Activated CD8-positive, alpha-beta T cell treated with anti-CD3 and anti-CD28 coated beads for 36 hours (primary cell): ENCODE measurements at places on chromosomes 5 and 9. TPM values are rescaled to one million over a fixed set of nuclear protein-coding genes. Genes with fewer than 3 reads are reported as not detected.
A peak's percentile ranks its signal among the peaks of the same experiment; 100 is the strongest.

The SEMA4D gene
- 290 TPM for total RNA-seq

GRCh38 chr9:127612939-127613582 lies 984 bp downstream of the STXBP1 start:
- DNase-seq, result peak; percentile 48

GRCh38 chr5:114208588-114208987 lies 153.3 kb upstream of the KCNN2 start:
- no peak for DNase-seq

DNA sequence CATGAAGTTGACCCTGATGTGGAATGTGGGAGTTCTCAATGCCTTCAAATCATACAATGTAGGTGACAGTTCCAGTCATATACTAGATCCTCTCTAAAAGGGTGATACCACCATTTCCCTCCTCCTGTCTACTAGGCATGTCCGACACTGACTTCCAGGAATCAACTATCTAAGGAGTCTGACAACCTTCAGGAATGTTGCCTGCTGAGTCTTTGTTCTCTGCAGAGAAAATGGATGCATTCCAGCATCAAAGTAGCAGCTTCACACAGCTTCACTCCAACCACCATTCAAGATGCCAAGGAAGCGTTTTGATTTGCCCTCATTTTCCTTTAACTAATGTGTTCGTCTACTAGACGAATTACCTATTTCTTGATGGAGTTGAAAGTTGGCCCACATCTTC lies 530.2 kb downstream of the EBF1 start:
- no peak for DNase-seq

GRCh38 chr5:87151547-87151946 lies 116.1 kb upstream of the RASA1 start:
- no peak for DNase-seq

GRCh38 chr9:93244510-93245436 lies 60.8 kb downstream of the WNK2 start:
- DNase-seq, result no peak

The DAB2IP gene
- 1.5 TPM for total RNA-seq

DNA sequence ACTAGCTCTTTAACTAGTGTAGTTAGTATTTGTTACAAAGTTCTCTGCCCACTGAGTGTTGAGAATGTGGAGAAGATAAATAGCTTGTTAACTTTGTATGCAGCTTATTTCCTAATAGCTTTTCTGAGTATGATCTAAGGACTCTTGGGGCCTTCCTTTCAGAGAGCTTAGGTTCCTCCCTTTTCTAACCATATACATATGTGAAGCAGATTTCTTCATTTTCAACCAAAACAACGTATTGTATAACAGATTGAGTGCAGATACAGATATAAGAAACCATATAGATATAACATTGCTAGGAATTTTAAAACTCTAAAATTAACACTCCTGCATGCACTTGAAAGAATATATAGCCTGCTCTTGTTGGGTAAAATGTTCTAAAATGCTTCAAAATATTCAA lies 70.4 kb downstream of the SCAMP1 start:
- DNase-seq, result no peak

GRCh38 chr9:10387282-10387681 lies 225.5 kb downstream of the PTPRD start:
- no peak for DNase-seq

DNA sequence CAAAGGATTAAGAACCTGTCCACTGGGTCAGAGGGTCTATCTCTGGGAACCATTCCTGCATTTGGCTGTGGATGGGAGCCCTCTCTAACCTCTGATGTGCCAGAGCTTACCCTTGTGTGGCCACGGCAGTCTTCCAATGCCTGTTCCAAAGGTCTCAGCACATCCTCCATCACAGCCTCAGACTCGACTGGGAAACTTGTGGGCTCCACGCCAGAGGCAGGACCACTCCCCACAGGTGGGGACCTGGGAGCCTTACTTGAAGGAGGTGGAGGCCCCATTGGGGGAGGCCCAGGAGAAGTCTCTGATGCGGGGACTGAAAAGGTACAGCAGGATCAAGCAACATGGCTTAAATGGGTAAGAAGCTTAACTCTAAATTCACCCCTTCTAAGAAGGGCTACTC lies 4.4 kb downstream of the EIF4EBP3 start:
- DNase-seq, result no peak

- no peak for DNase-seq
Measured at GRCh38 chr9:79657891-79658290, 86.1 kb downstream of the TLE4 start.

DNA sequence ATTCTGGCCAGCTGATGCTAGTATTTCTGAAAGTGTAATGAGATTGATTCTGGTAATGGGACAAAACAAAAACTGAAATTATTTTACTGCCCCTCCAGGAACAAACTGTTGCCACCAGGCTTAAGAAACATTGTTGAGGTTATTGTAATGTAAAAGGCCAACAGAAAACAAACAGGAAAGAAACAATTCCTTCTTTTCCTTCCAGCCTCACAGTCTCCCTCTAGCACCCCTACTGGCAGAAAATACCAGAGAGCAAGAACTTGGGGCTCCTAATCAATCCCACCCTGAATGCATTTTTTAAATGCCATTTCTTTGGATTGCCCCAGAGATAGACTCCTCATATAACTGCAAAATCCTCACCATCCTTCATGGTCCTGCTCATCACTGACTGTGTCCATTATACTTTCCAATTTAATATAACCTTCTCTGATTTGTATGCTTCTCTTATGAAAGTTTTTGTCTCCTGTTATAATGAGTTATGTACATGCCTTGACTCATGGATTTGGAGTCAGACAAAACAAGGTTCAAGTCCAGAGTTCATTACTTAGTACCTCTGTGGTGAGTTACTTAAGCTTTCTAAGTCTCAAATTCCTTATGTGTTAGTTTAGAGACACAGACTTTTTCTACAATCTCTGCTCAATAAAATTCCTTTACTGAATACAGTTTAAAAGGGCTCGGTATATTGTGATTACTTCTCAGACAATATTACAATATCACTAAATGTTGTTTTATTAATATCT lies 157.9 kb upstream of the FBN2 start:
- no peak for DNase-seq

DNA sequence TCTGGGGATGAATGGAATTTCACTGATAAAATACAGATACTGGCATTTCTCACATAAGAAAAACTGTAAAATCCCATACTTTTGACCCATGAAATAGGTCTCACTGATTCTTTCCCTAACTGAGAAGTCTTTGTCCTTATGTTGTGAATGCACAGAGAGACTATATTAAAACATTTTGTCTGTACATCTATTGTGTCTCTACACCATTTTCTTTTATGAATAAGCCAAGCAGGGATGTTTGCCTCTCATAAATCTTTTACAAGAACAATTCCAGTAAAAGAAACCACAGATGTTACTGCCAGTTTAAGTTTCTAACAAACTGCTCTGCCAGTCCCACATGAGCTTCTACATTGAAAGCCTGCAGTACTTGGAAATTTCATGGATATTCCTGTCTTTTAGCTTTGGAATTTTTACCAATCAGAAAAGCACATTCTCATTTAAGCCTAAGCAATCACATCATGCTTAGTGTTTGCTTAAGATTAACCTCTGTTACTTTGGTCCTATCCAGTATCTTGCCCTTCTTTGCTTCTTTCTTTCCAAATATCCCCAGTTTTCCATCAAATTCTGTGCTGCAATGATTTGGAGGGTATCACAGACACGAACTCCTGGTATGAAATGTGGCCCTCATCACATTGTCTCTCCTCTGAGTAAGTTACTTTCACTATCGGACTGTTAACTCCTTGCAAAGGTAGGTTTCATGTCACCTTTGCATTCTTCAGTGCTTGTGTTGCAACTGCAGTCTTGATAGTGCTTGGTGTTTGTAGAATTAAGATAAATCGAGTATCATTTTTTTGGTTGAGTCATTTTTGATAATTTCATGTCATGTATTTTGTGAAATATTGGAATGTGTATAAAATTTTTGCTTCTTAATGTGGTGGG lies 415.1 kb upstream of the ADAMTSL1 start:
- no peak for DNase-seq

The PHYKPL gene
- total RNA-seq, result 60.4 TPM

DNA sequence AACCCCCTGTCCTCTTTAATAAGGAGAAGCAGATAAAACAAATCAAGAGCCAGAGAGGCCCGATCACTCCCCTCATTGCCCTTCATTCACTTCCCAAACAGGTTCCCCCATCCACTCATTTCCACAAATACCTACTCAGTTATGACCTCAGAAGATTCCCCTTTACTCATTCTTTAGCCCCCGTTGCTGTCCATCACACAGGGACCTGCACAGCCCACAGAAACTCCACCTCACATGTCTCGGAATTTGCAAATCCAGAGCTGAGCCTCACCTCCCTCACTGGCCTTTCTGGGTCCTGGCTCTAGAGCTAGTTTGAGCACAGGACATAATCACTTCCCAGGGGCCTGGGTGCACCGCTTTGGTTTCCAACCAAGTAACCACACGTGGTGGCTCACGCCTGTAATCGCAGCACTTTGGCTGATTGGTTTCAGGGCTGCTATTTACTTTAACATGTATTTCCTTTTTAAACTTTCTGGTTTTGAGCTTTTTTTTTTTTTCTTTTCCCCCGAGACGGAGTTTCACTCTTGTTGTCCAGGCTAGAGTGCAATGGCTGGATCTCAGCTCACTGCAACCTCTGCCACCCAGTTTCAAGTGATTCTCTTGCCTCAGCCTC lies 17.8 kb downstream of the ATP6V0E1 start:
- DNase-seq, result peak; percentile 59

DNA sequence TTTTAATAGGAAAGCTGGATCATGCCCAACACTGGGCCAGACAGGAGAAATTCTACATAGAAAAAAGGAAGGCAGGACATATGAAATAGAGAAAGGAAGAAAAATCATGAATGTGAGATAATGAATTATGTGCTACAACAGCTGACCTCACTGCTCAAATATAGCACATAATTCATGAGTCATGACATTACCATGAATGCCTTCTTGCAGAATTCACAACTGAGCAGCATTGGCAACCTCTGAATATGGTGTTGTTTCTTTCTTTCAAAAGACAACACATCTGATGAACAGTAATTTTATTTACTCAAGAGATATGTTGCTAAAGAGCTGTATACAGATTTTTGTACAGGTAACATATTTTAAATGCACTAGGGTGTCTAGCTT lies 34.4 kb downstream of the APBA1 start:
- DNase-seq, result no peak

DNA sequence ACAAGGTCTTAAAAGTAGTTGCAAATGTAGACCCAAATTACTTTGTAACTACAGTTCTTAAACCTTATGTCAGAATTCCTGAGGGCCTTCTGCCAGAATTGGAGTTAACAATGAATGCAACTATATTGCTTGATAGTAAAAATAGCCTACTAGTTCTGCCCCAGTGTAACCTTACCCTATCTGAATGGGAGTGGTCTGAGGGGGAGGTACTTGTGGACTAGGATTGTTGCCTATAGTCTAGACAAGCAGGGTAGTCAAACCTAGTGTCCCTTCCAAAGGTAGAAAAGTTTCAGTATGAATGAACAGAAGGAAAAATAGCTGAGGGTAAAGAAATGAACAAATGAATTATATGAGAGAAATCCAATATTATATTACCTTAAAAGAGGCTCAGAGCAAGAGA lies 242.2 kb downstream of the PJA2 start:
- DNase-seq, result no peak

DNA sequence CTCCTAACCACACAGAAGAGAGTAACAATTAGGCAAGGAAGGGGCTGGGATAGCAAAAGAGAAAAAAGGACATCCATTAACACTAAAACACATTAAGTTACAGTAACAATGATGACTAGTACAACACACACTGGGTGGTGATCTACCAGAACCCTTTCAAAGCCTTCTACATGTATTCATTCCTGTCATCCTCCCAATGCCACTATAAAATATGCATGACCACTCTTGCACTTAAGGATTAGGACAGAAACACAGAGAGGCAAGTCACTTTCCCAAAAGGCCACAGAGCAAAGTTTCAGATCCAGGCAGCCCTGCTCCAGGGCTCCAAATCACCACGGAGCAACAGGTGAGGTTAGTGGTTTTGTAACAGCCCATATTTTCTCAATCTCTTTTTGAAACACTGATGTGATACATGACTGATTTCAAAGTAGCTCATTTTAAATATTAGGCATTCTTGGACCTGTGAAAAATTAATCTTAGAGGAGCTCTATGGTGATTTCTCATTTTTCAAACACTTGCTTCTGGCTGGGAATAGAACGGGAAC lies 86.7 kb downstream of the AUH start:
- no peak for DNase-seq

The CDH12 gene
- total RNA-seq, result not detected

DNA sequence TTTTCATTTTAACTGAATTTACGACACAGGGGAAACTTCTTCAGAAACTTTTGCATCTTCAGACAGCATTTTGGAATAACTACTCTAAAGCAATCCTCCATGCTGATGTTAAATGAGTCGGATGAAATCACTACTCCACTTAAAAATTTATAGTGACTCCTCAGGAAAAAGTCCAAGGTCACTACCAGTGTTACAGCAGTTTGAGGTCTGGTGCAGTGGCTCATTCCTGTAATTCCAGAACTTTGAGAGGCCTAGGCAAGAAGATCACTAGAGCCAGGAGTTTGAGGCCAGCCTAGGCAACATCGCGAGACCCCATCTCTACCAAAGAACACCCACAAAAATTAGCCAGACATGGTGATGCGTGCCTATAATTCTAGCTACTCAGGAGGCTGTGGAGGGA lies 5.9 kb upstream of the GAS1 start:
- DNase-seq, result no peak

The TAF1L gene
- not detected for total RNA-seq

The TEX53 gene
- total RNA-seq, result not detected

GRCh38 chr9:89544279-89544661 lies 46.4 kb upstream of the SEMA4D start:
- DNase-seq, result no peak

GRCh38 chr5:53179691-53180090 lies 70.1 kb upstream of the MOCS2 start:
- no peak for DNase-seq

DNA sequence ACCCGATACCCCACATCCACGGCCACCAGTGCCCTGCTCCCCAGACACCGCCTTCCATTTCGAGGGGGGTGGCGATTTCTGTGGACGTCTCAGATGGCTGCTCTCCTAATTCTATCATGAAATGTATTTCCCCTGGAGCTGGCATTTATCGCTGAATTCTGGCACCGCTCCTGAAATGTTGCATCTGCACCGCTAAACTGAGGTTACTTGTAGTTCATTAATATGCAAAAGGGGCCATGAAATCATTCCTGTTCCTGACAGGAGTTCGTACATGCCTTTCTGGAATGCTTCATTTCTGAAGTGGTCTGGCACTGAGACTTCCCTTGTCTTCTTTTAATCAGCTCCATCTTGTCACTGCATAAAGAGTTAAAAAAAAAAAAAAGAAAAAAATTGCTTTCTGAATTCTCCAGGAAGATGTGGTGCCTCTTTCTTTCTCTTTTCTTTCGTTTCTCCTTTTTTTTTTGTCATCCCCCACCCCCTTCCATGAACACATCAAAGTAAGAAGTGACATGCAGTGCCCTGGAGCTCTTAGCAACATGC lies 97.7 kb upstream of the SMARCA2 start:
- DNase-seq, result no peak

DNA sequence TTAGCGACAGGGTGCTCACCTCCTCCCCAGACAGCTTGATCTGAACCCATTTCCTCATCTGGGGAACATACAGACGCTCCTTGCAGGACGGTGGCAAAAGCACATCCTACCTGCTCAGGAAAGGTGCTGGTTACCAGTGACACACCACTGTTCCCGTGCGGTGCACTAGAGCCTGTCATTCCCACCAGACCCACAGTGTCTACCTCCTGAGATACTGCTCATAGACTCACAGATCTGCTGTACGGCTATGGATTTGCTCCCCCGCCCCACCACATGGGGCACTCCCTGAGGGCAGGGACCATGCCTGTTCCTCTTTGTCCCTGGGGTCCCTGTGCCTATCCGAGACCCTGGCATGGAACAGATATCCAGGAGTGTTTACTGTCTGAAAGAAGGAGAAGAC lies 208.9 kb downstream of the PAX5 start:
- no peak for DNase-seq

The IFNE gene
- total RNA-seq, result not detected
